ENCODE measurements at places on chromosomes 3 and 15.

DNA sequence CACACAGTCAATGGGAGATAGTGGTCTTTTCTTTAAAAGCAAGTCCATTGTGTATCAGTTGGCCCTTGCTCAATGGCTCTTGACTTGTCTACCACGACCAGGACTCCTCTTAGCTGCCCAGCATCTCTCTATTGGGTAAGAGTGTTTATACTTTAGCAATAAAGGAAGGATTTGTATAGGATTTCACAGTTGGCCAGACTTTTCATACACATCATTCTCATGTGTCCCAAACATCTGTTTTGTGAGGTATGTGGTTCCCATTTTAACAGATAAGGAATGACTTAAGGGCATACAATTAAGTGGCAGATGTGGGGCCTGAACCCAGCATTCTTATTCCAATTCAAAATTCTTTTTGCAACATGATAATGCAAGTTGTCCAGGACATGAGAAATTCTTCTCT lies 191.5 kb downstream of the CHST2 start:
- no peak for DNase-seq

DNA sequence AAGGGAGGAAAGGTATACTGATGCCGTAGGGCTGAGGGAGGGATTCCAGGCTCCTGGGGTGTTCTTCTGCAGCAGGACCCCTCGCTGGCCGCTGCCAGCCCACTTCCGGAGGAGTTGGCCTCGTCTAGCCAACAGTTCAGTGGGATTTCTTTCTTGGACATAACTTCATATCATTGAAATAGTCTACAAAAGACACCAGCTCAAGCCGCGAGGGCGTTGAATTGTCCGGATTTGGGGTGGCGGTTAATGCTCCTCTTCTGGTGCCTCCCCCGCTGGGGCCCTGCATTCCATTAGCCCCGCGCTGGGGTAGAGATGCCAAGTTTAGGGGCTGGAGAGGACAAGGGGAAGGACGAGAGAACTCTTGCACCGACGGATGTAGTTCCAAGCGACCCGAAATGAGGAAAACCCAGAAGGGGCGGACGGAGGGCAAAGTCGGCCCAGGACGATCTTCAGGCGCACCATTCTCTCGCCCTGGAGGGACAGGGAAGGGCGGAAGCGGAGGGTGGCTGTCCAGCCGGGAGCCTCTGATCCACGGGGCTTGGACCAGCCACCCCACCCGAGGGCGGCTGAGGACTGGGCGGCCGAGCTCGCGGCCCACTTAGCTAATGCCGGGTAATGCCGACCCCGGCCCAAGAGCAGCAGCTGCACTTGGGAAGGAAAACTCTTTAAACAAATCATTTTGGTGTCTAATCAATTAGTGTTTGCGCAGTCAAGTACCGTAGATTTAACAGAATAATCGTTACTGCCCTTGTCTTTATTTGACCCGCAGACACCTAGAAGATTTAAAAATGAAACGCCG lies 4.7 kb upstream of the ONECUT1 start:
- DNase-seq = no peak

GRCh38 chr3:16789344-16790120 lies 95.2 kb upstream of the PLCL2 start:
- DNase-seq = no peak

DNA sequence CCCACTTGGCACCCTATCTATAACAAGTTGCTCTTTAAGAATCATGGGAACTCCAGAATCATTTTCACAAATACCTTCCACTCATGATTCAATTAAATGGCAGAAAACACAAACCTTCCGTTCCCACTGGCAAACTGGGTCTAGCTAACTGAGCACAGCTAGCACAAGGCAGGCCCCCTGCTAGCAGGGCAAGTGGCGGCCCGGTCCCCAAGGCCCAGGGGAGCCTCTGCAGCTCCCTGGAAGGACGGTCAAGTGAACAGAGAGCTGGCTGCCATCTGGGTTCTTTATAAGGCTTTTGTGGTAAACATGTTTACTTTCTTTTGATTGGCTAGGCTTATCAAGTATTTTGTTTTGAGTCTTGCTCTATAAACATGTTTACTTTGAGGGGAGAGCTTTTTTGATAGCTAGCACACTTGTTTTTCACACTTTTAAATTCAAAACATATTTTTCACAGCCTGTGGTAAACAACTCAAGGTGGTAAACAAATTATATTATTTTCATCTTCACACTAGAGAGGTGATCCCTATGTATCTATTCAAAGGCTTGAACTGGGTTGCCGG lies 81.4 kb downstream of the FOXP1 start:
- no peak for DNase-seq

GRCh38 chr15:32818758-32819447 lies 101.1 kb downstream of the GREM1 start:
- DNase-seq = no peak

- no peak for DNase-seq
Measured at GRCh38 chr3:14922863-14923262, 24.5 kb upstream of the NR2C2 start.

GRCh38 chr3:40055361-40055760 lies 246.0 kb downstream of the MYRIP start:
- no peak for DNase-seq

GRCh38 chr3:9173445-9173844 lies 76.0 kb downstream of the SRGAP3 start:
- DNase-seq = no peak

GRCh38 chr3:160474416-160474838 lies 24.8 kb upstream of the TRIM59 start:
- DNase-seq = no peak

DNA sequence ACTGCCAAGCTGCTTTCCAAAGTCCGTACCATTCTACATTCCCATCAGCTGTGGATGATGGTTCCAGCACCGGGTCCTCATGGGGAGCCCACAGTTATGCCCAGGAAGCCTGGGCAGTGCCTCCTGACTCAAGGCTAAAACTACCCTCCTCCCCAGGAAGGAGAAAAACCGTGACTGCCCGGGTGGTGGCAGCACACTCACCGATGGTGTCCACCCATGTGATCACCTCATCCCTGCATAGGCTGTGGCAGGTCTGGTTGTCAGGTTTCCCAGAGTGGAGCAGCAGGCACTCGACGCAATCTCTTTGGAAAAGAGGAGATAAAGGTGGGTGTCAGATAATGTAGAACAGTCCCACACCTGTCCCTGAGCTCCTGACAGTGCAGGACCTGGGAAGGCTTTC lies 38.6 kb downstream of the UMPS start:
- DNase-seq = no peak

DNA sequence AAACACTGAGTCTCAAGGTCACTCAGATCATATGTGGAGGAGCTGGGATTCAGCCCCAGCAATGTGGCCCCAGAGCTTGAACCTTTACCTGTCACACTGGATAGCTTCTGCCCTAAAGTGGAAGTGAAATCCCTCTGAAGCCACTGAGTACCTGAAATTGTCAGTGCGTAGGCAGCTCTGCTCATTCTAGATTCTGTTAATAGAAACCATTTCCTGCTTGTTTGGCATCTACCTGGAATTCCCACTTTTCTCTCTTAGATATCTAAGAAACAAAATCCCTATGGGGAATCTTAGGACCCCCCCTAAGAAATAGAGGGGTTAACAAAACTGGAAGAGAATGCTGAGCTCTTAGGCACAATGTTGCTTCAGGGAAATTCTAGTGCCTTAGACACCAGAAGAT lies 29.8 kb downstream of the FBXL22 start:
- no peak for DNase-seq

DNA sequence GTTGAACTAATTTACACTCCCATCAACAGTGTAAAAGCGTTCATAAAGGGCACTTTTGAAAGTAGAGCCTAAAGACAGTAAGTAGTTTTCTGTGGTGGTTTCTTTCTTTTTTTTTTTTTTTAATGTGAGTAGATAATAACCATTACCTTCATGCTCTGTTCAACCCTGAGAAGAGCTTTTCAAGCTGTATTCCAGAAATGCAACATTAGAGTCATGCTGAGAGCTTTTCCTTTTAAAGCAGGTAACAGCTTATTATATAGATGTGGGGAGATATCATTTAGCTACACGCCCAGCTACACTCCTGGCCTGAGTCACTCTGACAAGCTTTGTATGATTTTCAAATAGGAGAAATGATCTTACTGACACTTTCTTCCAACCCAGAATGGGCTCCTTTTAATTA lies 96.2 kb upstream of the ARHGEF26 start:
- DNase-seq = no peak

GRCh38 chr3:149736175-149736952 lies 15.9 kb downstream of the COMMD2 start:
- no peak for DNase-seq

DNA sequence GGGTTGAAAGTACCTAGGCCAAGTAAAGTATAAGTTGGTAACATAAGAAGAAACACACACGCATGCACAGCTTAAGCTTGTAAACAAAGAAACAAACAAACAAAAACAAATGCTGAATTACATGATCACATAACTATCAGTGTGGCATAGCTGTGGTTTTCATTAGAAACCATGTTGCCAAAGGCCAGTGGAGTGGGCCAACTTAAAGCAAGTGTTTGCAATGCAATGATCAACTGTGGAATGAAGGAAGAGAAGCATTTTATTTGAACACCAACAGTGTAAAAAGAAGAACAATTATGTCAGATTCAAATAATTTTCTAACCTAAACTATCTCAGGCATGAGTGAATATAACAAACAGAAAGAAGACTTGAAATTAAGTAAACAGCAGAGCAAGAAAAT lies 199.4 kb upstream of the STRIT1 start:
- DNase-seq = no peak

GRCh38 chr3:37945807-37946530 lies 44.6 kb upstream of the VILL start:
- no peak for DNase-seq

GRCh38 chr15:92413510-92413909 lies 19.8 kb downstream of the ST8SIA2 start:
- DNase-seq = no peak

- no peak for DNase-seq
Measured at GRCh38 chr15:44706946-44707636, 4.0 kb downstream of the PATL2 start.

- DNase-seq = no peak
Measured at GRCh38 chr3:46019707-46020106, 7.6 kb downstream of the XCR1 start.

GRCh38 chr15:44275150-44275830 lies 13.2 kb upstream of the GOLM2 start:
- no peak for DNase-seq

- DNase-seq = no peak
Measured at GRCh38 chr3:194244167-194244566, 107.0 kb downstream of the CPN2 start.

- no peak for DNase-seq
Measured at GRCh38 chr3:127754411-127755304, 67.7 kb downstream of the MGLL start.

GRCh38 chr15:101178479-101178878 lies 73.4 kb downstream of the CHSY1 start:
- DNase-seq = no peak

DNA sequence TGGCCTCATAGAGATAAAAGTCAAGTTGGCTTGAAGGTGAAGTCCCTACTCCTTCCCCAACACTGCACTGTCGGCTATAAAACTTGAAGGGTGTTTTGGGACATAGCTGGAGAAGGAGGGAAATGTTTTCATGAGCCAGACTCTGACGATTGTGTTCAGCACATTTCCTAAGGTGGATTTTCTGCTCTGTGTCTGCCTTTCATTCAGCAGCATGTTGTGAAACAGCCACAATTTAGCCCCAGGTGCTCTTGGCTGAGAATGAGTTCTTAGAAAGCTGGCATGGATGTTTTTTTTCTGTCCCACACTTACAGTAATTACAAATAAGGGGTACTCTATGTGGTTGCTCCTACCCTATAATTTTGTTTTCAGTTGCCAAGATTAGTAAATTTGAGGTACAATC lies 492.4 kb downstream of the MCTP2 start:
- DNase-seq = no peak

- no peak for DNase-seq
Measured at GRCh38 chr15:39593656-39594445, 13.0 kb downstream of the THBS1 start.

DNA sequence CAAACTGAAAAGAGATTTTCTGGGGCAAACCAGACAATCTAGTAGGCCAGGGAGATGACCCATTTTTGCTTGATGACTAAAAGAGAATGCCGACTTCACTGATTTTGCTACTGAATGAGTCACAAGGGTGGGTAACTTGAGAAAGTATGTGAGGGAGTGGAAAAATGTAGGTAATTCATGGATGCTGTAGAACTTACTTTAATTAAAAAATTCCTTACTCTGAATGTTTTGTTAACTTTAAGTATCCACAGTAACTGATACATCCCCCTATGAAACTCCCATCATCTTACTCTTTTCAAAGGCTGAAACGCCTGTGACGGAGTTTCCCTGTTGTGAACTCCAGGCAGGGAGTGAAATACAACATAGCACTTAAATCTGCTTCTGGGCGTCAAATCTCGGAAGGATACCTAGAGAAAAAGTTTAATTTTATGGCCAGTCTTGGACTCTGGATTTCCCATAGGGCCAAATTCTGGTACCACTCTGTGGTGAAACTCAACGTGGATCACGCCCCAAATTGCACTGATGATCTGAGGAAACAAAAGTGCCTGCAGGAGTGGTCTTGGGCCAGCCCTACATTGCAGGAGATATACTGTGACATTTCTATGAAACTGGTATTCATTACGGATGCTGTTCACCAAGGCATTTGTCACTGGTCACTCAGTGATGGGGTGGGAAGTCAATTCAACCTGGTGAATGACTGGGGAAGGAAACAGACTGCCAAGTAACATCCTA lies 24.0 kb downstream of the GOLIM4 start:
- no peak for DNase-seq

DNA sequence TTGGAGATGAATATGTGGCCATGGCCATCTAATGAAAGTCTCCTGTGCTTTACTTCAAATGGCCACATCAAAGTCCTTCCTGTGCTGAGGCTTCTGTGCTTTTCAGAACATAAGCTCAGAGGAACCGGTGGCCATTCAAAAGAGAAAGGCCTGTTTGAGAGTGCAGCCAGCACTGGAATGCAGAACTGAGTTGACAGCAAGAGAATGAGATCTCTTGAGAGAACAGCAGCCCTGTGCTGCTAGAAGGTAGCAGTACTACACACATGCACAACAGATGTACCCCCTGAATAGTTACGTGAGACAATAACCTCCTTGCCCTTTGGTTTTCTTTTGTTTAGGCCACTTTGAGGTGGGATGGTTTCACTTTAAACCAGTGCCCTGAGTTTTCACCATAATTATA lies 292.5 kb downstream of the PTPRG start:
- DNase-seq = no peak

- DNase-seq = no peak
Measured at GRCh38 chr3:133429063-133429462, 29.2 kb downstream of the BFSP2 start.

DNA sequence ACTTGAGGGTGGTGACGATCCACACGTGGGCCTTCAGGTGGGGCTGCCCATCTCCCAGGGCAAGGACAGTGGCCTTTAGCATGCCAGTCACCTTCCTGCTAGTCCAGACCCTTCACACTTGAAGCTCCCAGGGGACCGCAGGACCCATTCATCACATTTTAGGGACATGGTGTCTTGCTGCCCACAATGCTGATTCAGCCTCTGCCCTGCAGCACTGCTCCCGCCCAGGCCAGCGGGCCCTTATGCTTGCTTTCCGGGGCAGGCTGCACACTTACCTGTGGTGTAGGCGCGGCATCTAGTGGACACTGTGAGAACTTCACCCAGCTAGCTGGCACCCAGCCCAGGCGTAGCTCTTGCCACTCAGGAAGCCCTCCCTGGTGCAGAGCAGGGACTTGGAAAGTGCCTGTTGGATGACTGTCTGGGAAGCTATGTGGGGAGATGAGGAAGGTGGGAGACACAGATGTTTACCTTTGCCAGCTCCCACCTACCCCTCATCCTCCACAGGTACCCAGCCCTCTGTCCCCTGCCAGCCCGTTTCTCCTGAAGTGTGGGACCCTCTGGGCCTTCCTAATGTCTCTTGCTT lies 26.3 kb upstream of the NR2C2 start:
- no peak for DNase-seq

Measured in cortex of kidney (tissue), 1 donor.